Upper lobe of right lung (tissue), 1 donor: ENCODE measurements at places on chromosomes 1 and 21.
A peak's percentile ranks its signal among the peaks of the same experiment; 100 is the strongest.

DNA sequence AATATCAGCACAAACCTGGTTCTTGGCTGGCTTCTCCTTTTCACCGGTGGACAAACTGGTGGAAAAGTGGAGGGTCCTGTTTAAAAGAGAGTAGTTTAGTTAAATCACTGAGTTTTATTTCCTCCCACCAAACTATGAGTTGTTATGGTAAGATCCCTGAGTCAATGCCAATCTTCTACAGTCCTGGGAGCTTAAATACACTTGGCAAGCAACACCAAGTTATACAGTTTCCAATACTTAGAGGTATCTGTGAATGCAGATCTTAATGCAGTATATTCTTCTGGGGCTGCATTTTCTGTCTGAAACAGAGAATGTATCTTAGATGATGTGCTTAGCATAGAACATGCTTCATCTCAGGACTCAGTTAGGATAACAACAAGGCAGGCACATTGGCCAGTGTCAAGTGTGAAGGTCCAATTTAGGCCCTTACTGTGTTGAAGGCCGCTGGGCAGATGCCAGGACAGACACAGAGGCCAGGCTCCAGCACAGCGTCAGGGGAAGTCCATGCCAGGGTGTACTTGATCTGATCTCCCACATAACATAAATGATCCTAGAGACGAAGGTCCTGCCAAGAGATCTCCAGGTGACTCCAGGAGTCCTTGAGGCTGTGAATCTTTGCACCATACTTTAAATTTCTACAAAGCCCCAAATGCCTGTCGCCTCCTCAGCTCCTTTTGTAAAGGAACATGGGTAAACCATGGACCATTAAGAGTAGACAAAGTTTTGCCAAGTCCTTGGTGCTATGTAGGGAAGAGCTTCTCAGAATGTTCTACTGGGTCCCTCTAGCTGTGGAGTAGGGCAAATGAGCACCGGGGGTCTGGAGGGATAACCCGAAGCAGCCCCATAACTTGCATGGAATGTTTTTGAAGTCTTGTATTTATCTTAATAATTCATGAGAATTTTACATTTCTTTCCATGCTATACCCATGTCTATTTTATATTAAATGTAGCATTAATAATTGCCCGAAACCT is 76.8 kb downstream of the KCNJ15 start:
- DNase-seq: no peak

DNA sequence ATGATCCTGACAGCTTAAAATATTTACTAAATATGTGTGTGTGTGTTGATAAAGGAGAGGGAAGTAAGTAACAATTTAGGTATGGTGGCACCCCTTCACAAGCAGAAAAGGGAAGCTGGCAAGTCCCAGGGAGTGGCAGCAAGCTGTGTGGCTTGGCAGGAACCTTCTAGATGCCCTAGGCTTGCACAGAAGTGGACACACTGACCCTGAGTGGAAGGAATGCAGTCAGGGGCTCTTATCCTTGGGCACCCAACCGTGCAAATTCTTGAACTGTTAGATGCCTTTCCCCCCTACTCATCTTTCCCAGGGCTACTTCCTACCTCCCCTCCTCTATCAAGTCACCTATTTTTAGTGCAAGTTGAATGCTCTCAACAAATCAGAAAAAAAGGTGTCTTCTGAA is 18.9 kb downstream of the ACP6 start:
- no peak for DNase-seq

- no peak for DNase-seq
Measured at GRCh38 chr1:14733048-14733778, 134.7 kb downstream of the KAZN start.

- DNase-seq: peak; percentile 47
Measured at GRCh38 chr21:19853709-19854575, 1144.3 kb upstream of the NCAM2 start.

DNA sequence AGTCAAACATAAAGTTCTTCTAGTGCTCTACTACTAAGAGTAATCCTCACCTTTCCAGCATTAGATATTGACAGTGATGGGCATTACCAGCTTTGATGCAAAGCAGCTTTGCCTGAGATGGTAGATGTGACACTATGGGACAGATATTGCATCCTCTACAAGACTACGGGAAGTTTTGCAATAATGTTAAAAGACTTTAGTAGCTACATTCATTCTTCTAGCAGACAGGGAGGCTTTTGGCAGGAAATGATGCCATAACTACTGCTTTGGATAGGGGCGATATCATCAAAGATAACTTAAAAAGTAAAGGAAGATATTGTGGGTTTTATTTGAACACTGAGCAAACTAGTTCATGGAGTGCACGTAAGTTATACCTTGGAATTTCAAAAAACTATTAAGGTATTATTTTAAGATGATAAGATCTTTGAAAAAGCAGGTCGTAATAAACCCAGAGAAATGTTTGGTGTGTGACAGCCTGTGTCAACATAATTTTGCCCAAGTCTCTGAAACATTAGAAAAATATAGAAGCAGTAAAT is 368.3 kb upstream of the TMPRSS15 start:
- no peak for DNase-seq

DNA sequence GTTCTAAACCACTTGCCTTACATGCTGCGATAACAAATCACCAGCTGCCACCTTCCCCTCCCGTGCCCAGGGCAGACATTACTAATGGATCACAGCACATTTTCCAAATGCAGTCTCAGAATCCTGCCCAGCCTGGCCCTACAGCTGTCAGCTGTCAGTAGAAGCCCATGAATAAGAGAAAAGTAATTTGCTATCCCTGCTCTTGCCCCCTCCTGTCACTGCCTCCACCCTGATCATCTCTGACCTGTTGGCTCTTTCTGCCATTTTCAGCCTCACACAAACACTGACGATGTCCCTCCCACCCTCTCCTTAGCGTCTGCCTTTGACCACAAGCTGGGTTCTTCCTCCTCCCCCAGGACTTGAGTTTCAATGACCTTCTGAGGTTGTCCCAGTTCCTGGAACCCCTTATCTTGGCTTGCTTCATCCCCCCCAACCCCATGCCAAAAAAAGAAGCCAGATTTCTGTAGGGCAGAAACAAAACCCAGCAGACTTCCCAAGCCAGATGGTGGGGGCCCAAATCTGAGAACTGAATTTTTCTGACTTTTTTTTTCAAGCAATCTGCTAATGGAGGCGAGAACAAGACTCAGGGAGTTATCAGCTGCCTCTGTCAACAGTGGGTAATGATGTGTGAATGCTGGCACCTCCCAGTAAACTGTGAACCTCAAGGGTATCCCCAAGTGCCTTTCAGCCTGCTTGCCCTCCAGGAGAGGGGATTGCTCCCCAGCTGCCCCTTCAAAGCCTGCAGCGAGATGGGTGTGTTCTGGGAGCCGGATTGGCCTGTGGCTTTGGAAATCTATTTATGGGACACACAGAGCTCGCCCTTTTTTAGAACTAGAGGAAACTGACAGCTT is 216.5 kb upstream of the VAMP3 start:
- peak; percentile 3 for DNase-seq

DNA sequence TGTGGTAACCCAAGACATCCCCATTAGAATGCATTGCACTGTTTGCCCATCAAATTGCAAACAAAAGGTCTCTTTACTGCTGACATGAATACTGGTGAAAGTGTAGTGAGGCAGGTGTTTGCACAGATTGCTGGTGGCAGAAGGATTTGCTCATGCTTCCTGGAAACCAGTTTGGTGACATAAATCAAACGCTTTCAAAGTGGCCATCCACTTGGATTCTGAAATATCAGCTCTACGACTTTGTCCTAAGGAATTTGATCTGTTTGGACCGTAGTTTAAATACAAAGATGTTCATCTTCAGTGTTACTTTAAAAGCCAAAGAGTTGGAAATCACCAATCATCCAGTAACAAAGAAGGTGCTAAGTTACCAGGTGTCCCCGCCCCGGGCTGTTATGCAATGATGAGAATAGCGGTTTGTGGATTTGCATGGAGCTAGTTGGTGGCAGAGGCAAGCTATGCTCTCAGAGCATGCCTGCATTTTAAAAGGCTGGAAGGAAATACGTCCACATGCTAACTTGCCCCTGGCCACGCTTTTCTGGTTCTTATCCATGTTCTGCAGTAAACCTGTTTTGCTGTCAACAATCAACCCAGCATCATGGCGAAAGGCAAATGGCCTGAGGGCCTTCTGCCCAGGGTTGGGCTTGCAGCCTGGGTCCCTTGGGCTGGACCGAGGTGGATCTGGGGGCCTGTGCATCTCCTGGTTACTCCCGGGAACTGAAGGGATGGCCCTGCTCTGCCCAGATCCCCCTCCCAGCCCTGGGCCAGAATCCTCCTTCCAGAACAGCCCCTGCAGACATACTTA is 49.2 kb downstream of the UMODL1 start:
- DNase-seq: no peak

DNA sequence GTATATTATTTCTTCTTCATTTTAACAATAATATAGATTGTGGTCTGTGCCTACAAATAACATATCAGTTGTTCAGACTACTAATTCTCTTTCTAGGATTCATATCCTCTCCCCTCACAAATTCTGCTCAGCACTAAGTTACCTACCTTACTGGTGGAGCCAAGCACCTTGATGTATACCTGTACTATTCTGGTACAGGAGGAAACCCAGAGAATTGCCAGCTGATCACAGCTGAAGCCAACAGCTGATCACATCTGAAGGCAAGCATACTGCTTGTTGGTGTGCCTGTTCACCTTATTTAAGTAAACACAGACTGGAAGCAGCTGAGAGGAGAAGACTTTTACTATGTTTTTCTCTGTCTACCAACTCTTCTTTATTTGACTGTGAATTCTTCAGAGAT is 101.8 kb downstream of the PBX1 start:
- no peak for DNase-seq

DNA sequence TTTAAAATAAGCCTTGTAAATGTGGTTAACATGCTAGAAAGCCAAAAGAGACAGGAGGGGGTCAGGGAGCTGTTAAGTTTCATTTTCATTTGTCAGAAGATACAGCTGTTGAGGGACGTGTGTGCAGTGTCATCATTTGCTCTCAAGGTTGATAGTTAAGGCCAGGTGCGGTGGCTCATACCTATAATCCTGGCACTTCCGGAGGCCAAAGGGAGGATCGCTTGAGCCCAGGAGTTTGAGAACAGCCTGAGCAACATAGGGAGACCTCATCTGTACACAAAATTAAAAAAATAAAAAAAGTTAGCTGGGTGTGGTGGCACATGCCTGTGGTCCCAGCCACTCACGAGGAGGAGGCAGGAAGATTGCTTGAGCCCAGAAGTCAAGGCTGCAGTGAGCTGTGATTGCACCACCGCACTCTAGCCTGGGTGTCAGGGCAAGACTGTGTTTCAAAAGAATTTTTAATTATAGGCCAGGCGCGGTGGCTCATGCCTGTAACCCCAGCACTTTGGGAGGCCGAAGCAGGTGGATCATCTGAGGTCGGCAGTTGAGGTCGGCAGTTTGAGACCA is 22.7 kb downstream of the ZBTB8OS start:
- DNase-seq: no peak

- DNase-seq: no peak
Measured at GRCh38 chr1:170790651-170791071, 126.7 kb downstream of the PRRX1 start.

DNA sequence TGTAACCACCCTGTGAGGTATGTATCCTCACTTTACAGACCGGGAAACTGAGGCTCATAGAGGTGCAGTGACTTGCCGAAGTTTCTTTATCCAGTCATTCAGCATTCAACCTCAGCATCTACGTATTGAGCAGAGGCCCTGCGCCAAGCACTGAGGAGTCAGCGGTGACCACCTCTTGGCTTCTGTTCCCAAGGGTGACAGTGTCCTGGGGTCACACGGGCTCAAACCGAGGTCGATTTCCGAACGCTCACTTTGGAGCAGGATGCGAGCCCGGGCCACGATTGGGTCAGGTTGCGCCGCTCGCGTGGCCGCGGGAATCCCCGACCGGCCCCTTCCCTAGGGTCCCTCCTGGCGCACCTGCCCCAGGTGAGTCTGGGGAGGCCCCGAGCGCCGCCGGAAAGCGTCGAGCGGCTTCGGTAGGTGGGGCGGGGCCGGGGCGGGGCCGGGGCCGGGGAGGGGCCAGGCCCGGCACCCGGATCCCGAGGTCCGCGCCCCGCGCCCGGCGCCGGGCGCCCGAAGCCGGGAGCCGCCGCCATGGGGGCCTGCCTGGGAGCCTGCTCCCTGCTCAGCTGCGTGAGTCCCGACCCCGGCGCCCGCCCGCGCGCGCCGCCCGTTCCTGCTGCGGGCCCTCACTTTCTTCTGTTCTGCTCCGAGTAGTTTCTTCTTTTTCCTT is at the start of gene SERINC2:
TSS of gene SERINC2 (plus strand) at position 482 of the 673 bp plus-strand sequence. CDS start at position 535, 53 bp downstream.
- DNase-seq: peak; percentile 81

- no peak for DNase-seq
Measured at GRCh38 chr1:60390593-60391282, 317.2 kb upstream of the C1orf87 start.

DNA sequence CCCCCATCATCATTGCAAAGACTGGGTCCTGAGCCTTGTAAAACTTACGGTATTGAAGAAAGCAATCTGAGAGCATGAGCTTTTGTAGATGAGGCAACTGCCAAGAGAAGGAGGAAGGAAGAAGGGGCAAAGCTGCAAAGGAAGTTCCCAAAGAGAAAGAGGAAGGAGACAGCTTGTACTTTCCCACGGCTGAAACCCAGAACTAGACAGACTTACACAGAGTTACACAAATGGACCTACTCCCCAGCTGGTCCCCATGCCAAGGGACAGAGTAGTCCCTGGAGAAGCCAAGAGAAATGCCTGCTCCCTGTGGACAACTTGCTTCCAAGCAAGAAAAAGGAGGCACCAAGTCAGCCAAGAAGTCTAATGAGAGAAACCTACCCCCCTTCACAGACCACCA is 22.6 kb downstream of the SLC5A9 start:
- no peak for DNase-seq

GRCh38 chr1:228273720-228274451 is 66.0 kb downstream of the OBSCN start:
- DNase-seq: peak; percentile 61

DNA sequence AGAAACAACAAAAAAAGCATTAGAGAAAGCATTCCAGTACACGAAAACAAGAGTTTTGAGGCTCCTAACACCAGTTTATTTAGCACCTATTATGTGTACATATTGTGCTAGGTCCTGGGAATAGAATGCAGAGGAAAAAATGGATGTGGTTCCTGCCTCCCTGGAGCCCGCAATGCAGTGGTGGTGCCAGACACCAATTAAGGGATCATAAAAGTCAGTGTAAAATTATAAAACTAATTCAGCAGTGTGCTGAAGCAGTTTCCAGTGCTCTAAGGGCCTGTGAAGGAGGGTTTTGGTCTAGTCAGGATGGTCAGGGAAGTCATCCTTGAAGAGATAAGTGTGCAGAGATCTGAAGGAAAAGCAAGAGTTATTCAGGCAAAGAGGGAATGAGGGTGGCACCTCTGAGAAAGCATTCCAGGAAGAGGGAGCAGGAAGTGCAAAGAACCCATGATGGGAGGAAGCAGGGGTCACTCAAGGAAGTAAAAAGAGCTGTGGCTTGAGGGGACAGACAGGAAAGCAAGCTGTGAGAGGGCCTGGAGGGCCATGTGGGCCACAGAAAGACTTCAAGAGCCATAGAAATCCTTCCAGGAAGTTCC is 65.2 kb upstream of the IFNLR1 start:
- DNase-seq: no peak

DNA sequence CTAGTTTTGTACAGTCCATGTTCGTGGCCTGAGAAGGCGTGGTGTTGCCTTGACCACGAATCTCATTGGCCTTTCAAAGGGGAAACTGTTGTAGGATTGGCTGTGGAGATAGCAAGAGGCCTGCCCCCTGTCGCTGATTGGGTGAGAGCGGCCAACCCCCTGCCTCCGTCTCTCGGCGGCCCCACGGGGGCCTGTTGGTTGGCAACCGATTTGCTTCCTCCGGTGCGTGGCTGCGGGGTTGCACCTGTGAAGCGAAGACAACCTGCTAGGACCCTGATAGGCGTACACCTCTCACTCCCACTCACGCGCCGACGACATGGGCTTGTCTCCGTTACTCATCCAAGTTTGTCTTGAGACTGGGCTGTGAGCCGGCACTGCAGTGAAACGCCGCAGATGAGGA is at the start of gene UBE2U:
TSS of gene UBE2U (plus strand) at position 204 of the 400 bp plus-strand sequence. CDS start 428 bp downstream, outside the sequence.
- DNase-seq: no peak
